ENCODE measurements at places on chromosomes 1 and 21. TPM values are rescaled to one million over a fixed set of nuclear protein-coding genes. Genes with fewer than 3 reads are reported as not detected.

COL11A1 gene
- not detected for total RNA-seq

ARF1 gene
- total RNA-seq: 596 TPM

TGFBR3 gene
- total RNA-seq: 6.5 TPM

HSF2BP gene
- total RNA-seq: 0.13 TPM

UBE2U gene
- total RNA-seq: not detected

ETV3L gene
- not detected for total RNA-seq

SIPA1L2 gene
- total RNA-seq: 9.3 TPM

KRTAP10-12 gene
- total RNA-seq: not detected

C4BPA gene
- total RNA-seq: not detected

PLXNA2 gene
- 123 TPM for total RNA-seq

LRRC71 gene
- 0.34 TPM for total RNA-seq

RAB3B gene
- 2.1 TPM for total RNA-seq

CLDN17 gene
- not detected for total RNA-seq

LCA5L gene
- total RNA-seq: 0.07 TPM

SLC44A5 gene
- 0.47 TPM for total RNA-seq

BNIPL gene
- total RNA-seq: not detected

SPRR3 gene
- not detected for total RNA-seq

PGD gene
- total RNA-seq: 324 TPM

FHL3 gene
- total RNA-seq: 12.7 TPM

SPRR4 gene
- total RNA-seq: not detected

ARHGEF2 gene
- total RNA-seq: 79.9 TPM

LAMB3 gene
- total RNA-seq: 33.9 TPM

ANKRD13C gene
- 15.4 TPM for total RNA-seq

HECTD3 gene
- total RNA-seq: 42.4 TPM

TMEM52 gene
- total RNA-seq: not detected

ZNF697 gene
- total RNA-seq: 15.3 TPM

DNASE2B gene
- not detected for total RNA-seq

PADI4 gene
- total RNA-seq: not detected

SPRR2B gene
- not detected for total RNA-seq

ZFYVE9 gene
- 13.5 TPM for total RNA-seq

EPHX1 gene
- total RNA-seq: 43.9 TPM

CTSE gene
- total RNA-seq: not detected

CD1B gene
- total RNA-seq: not detected

CD101 gene
- total RNA-seq: 0.10 TPM

Data from mammary microvascular endothelial cell (primary cell).